ENCODE measurements at places on chromosomes 7 and 10.

- DNase-seq: no peak
These were observed 231.8 kb downstream of the PTEN start for GRCh38 chr10:88095223-88095721.

GRCh38 chr10:51242393-51242792 is 168.1 kb downstream of the PRKG1 start:
- no peak for DNase-seq

DNA sequence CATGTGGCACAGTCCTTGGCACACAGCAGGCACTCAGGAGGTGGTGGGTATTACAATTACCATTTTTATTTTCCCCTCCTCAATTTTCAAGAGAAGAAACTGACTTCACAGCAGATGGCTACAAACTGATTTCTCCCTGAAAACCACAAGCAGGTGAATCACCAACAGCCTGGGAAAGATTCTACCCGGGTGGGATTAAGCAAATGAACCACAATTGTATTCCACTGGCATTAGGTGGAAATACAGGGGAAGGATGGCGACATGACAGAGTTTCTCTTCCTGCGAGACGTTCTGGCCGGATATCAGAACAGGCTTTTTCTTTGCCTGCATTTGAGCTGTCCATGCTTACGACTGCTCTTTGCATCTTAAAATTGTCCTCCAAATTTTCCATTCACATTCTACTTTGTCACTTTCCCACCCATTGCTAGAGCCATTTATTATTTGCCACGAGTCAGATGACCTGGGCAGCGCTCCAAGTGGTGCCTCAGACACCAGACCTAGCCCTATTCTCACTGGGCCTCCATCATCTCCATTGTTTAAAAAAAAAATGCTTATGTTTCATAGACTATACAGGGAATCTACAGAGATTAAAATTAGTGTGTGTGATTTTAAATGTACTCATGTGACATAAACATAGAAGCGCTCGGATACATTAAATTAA is 4.6 kb downstream of the DENND11 start:
- DNase-seq: no peak

GRCh38 chr7:1761774-1762173 is 91.7 kb downstream of the ELFN1 start:
- DNase-seq: no peak

GRCh38 chr10:108633046-108633445 is 1290.3 kb downstream of the XPNPEP1 start:
- no peak for DNase-seq

- DNase-seq: no peak
These were observed 351.2 kb downstream of the PTPRN2 start for GRCh38 chr7:158236400-158236799.

- DNase-seq: no peak
These were observed 158.0 kb upstream of the TNS3 start for GRCh38 chr7:47739891-47740290.

DNA sequence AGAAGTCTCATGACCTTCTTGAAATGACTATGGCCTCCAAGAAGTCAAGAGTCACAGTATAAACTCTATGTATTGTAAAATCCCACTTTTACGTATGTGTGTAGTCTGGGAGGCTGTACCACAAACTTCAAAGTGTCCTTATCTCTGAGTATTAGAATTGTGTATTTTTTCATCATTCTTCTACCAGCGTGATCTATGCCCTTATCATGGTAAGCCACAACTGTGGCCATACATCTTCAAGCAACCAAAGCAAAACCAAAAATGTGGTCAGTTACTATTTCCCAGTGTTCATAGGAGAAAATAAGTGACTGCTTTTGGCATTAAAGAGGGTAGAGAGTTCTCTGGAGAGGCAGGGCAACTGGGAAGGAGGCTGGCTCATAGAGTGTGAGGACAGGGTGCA is 42.8 kb downstream of the SPOCK2 start:
- no peak for DNase-seq

DNA sequence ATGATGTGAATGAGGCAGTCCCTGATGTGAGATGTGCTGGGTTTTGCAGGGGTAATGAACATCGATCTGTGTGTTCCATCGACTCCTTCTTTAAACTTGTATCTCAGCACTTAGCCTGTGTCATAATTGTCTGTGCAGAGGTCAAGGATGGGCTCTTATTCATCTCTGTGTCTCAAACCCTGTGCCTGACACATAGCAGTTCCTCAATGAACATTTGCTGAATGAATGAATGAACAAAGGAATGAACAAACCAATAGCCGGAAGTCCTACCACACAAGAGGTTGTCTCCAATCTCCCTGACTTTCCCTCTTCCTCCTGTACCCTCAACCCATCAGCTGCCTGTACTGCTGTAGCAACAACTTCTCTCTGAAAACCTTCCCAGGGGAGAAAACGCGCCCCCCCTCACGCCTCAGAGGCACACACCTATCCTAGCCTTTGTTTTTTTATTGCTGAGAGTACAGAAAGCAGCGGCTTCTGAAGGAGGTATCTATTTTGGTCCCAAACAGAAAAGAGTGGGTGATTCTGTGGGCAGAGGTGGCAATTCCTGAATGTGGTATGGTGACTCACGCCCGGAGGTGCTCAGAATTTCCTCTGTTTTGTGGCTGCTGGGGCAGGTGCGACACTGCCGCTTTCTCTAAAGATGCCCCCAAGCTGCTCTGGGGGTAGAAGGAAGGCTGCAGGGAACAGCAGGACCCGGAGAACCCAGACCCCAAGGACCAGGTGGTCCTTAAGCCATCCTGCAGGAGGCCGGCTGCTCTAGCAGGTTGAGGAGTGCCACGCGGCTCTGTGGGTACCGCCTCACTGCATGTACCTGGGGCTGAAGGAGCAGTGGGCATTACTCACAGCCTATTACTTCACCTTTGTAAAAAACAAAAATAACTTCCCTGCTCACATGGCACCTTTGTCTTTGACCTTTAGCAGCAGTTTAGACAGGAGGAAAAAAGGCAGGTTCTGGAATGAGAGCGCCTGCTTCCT is 9.6 kb downstream of the IL2RA start:
- peak; percentile 81 for DNase-seq

GRCh38 chr7:2635810-2636701 is 4.3 kb downstream of the TTYH3 start:
- DNase-seq: no peak

DNA sequence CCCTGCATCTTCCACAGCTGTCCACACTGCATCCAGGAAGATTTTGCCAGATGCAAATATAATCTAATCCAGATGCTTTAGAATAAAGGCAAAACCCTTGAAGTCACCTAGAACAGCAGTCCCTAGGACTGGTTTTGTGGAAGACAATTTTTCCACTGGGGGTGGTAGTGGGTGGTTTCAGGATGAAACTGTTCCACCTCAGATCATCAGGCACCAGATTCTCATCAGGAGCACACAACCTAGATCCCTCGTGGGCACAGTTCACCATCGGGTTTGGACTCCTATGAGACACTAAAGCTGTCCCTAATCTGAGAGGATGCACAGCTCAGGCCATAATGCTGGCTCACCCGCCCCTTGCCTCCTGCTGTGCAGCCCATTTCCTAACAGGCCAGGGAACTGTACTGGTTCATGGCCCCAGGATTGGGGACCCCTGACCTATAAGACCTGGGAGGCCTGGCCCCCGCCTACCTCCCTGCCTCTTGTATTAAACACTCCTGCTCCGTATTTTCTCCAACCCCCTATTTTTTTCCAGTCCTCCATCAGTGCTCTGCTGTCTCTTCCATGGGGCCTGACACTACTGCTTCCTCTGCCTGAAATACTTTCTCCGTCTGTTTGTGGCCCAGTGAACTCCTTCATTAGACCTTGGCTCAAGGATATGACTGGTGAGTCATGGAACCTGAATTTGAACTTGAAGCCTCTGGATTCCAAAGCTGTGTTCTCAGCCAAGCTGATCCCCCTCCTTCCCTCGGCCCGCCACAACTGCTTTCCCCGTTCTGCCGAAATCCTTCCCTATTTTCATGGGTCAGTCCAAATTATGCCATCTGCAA is 79.9 kb upstream of the RHEB start:
- no peak for DNase-seq

- no peak for DNase-seq
These were observed 7.8 kb upstream of the COMMD3 start for GRCh38 chr10:22308390-22308789.
